Stimulated activated CD4-positive, alpha-beta T cell treated with anti-CD3 and anti-CD28 coated beads, Interleukin-4, amount 100 ng/mL, for 1 hour (primary cell): ENCODE measurements at places on chromosomes 12 and 14.

DNA sequence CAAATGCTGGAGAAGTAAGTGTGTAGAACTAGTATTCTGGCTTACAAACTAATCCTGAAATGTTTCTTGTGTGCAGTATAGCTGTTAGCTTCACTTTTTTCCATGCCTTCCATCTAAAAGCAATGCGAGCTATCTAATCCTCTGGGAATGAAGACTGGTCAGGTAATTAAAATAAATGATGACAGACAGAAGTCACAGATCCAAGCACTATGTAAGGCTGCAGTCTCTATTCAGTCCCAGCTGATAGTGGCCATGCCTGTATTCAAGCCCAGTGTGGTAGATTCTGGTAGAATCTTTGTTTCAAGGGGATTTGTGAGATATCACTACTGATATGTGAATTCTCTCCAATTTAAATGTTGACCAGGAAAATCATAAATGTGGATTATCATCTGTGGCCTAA is 637.2 kb downstream of the TMTC2 start:
- no peak for DNase-seq

- DNase-seq = no peak
Observed at GRCh38 chr14:23365732-23366425, 907 bp upstream of the EFS start.

- no peak for DNase-seq
Observed at GRCh38 chr12:54012631-54013409, 4.0 kb downstream of the HOXC8 start.

DNA sequence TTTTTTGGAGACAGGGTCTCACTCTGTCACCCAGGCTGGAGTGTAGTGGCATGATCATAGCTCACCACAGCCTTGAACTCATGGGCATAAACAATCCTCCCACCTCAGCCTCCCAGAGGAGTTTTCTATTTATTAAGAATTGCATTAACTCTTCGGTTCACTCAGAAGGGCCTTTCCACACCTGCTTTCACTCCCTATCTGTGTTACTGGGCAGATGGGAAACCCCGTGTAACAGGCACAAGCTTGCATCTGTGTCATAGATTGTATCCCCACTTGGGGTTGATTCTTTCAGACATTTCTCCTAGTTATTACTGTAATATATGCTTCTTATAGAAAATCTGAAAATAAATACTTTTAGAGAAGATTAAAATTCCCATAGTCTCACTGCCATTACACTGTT is 38.7 kb downstream of the STX2 start:
- no peak for DNase-seq

GRCh38 chr12:113271466-113271852 is 50.2 kb downstream of the TPCN1 start:
- no peak for DNase-seq
